ENCODE measurements at places on chromosomes 7 and 10.

DNA sequence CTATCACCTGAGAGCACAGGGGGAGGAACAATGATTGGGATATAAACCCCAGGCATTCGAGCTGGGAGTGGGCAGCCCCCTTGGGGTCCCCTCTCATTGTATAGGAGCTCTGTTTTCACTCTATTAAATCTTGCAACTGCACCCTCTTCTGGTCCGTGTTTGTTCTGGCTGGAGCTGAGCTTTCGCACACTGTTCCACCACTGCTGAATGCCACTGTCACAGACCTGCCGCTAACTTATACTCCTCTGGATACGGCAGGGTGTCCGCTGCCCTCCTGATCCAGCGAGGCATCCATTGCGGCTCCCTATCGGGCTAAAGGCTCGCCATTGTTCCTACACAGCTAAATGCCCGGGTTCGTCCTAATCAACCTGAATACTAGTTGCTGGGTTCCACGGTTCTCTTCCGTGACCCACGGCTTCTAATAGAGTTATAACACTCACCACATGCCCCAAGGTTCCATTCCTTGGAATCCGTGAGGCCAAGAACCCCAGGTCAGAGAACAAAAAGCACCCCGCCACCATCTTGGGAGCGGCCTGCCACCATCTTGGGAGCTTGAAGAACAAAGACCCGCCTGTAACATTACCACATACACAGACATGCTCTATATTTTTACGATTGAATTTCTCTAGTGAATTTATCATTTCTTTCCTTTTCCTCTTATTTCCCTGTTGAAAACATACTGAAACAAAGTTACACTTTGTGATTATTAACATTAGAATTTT, 9.0 kb downstream of the ZWINT start:
- DNase-seq: no peak

DNA sequence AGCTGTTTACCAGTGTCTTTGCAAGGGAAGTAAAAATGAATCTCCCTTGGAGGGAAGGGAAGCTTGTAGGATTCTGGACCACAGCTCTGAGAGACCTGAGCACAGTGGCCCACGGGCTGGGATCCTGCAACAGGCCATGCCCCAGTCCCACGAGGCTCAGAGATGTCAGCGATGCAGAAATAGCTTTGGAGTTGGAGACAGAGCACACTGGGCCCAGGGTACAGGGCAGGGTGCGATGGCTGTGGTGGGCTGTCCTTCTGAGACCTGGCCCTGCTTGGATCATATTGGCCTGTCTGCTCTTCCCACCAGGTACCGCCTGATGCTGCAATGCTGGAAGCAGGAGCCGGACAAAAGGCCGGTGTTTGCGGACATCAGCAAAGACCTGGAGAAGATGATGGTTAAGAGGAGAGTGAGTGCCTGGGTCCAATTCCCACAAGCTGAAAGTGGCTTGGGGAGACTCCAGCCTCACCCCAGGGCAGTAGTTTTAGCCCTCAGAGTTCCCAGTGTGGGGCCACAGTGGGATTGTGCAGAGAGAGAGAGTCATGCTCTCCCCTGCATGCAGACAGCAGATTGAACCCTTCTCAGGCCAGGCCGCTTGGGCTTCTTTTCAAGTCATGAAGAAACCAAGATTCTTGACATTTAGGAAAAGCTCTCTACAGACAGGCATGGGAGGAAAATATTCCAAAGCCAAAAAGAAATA, 13.5 kb upstream of the CSGALNACT2 start:
- DNase-seq: no peak

GRCh38 chr10:70592746-70593512, 9.6 kb downstream of the PRF1 start:
- DNase-seq: no peak

DNA sequence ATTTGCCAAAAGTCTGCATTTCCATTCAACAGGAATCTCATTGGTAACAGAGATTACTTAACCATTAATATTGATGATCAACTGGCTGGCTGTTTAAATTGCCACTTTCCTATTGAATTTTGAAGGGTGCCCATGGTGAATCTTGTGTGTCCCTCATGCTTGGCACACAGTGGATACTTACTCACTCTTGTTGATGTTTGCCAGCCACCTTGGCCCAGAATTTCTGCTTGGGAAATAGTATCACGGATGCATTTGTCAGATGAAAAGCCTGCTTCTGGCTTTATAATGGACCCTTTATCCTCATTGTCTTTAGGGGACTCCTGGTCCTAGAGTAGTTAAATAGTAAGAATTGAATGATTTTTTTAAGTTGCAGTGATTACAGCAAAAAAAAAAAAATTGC, 52.0 kb downstream of the MMRN2 start:
- DNase-seq: no peak

DNA sequence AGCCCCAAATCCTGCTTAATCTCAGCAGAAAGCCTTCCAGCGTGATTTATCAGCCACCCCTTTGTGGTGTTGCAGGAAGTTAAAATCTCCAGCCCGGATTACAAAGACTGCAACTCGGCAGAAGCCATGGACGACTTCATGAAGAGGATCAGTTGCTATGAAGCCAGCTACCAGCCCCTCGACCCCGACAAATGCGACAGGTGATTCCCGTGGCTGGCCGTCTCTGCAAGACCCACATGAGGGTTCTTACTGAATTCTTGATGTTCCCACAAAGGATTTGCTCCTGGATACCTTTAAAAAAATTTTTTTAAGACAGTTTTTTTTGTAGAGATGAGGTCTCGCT, 16.7 kb downstream of the PFKFB3 start:
- DNase-seq: no peak

- DNase-seq: no peak
Measured at GRCh38 chr10:10270126-10271050, 747.3 kb upstream of the CELF2 start.

DNA sequence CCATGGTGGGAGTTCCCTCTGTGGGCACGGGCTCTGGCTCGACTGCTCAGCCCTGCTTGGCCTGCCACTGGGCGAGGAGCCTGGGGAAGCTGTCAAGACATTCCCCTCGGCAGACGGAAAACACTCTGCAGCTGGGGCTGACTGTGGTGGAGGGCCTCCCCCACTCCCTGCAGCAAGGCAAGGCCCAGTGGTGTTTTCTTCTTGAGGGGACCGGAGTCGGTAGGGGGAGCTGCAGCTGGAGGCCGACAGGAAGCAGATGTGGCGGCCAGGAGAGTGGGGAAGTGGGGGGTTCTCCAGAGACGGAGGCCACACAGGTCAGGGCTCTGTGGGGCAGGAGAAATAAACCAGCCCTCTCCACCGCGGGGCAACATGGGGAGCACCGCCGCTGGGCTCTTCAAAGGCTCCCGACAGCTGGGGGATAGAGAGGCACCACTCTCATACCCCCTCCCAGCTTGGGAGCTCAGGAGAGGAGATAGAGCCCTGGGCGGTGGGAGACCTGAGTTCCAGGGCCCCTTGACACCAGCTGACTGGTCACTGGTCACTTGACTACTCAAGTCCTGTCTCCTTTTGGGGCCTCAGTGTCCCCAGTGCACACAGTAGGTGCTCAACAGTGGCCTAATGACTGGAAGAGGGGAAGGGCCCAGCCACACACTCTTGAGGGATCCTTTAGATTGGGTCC, 43.4 kb downstream of the PPIF start:
- no peak for DNase-seq

- DNase-seq: no peak
Measured at GRCh38 chr7:137316648-137317353, 26.7 kb downstream of the PTN start.

DNA sequence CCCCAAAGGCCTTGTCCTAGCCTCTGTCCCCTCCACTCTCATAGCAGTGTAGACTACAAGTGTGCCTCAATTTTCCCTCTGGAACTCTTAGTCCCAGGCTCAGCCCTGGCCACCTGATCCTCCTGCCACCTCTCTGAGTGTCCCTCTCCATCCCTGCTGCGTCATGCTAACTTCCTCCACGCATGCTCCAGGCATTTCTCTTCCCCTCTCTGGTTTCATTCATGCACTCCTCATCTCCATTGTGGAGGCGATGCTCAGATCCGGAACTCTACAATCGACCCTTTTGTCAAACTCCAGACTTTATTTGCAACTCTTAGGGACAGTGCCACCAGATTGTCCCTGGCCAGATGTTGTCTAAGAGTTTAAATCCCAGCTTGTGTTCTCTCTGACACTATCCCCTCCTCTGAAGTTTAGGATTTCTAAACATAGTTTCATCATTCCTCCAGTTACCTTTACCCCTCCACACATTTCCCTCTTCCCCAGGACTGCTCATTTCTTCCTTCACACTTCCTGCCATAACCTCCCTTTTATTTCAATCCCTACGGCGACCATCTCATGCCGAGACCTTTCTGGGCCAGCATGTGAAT, 492.6 kb downstream of the PLXNA4 start:
- DNase-seq: no peak

DNA sequence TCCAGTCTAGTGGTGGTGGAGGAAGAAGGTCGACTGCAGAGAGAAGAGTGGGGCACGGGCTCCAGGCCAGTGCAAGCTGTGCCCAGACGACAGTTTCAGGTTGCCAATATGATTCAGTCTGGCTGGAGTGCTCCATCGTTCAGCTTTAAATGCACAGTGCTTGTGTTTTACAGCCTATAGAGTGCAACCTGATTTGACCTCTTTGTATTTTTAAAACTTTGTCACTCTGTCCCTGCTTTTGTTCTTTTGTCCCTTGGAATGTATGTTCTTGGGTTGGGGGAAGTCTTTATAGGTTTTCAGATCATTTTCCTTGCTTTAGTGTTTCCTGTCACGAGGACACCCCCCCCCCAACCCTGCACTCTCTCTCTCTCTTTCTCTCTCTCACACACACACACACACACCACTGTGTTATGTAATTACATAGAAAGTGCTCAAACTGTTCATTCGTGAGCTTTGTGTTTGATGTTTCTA, 198.0 kb downstream of the CAMK1D start:
- no peak for DNase-seq

DNA sequence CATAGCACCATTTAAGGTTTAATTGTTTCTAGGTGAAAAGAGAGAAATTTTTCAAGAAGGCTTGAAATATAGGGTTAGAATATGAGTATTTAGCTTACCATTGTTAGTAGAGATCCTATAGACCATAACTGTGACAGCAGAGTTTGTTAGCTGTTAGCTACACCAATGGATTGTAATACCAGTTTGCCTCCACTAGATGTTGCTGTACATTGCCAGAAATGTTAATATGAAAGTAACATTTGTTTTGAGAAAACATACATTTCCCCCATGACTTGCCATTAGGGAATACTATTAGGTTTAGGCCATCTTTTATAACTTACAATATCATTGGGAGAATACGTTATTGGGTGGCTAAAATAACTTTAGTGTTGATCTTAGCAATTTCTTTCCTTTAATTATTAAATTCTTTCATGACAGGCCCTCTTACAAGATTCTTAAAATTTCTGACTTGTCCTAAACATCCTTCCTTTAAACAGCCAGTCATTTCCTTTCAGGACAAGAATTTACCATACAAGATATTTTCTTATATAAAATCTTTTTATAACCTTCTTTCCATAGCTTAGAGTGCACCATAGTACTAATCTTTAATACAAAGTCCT, 39.5 kb downstream of the ZNF117 start:
- DNase-seq: no peak

DNA sequence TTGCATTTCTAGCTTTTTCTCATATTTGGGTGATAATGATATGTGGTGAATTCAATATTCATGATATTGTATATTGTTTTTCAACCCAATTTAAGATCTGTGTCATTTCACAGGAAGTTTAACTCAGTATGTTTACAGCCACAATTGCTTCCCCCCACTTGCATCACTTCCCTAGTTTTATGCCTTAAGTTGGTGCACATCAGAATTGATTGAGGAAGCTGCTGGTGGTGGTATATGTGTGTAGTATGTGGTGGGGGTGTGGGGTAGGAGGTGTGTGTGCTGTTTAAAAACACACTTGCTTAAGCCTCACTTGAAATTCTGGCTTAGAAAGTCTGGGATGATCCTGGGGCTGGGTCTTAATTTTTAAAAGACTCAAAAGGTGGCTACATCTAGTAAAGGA, 245.1 kb upstream of the AOAH start:
- DNase-seq: no peak

- no peak for DNase-seq
Measured at GRCh38 chr10:3398825-3399646, 226.5 kb upstream of the PITRM1 start.

DNA sequence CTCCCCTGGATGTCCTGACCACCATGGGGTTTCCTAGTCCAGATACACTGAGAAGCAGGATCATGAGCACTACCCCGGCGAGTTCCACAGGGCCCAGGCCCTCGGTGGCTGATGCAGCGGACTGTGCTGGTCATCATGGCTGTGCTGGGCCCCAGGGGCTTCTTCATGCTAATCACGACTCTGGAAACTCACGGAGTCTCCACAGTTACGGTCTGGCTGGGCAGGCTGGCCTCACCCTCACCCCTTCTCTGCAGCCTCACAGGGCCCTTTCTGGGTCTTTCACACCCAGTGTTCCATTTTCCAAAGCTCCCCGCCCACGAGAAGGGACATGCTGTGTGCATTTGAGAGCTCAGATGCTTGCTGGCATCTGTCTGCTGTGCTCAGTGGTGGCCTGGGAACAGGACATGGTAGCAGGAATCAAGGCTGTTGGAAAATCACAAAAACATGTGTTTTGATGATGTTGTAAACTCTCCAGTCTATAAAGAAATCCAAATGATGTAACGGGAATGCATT, 119.0 kb downstream of the PTPN20 start:
- no peak for DNase-seq

DNA sequence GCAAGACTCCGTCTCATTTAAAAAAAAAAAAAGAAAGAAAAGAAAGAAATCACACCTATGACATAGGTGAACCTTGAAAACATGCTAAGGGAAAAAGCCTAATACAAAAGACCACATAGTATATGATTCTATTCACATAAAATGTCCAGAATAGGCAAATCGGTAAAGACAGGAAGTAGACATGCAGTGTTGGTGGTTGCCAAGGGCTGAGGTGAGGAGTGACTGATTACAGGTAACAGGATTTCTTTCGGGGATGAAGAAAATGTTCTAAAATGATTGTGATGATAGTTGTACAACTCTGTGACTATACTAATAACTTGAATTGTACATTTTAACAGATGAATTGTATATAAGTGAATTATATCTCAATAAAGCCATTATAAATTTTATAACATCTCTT, 3.3 kb downstream of the XPNPEP1 start:
- DNase-seq: no peak

Measured in stimulated activated CD4-positive, alpha-beta T cell treated with anti-CD3 and anti-CD28 coated beads, Interleukin-15, amount 100 ng/mL, for 1 hour (primary cell).